Cardiac fibroblast (primary cell): ENCODE measurements at places on chromosomes 12 and 14.

DNA sequence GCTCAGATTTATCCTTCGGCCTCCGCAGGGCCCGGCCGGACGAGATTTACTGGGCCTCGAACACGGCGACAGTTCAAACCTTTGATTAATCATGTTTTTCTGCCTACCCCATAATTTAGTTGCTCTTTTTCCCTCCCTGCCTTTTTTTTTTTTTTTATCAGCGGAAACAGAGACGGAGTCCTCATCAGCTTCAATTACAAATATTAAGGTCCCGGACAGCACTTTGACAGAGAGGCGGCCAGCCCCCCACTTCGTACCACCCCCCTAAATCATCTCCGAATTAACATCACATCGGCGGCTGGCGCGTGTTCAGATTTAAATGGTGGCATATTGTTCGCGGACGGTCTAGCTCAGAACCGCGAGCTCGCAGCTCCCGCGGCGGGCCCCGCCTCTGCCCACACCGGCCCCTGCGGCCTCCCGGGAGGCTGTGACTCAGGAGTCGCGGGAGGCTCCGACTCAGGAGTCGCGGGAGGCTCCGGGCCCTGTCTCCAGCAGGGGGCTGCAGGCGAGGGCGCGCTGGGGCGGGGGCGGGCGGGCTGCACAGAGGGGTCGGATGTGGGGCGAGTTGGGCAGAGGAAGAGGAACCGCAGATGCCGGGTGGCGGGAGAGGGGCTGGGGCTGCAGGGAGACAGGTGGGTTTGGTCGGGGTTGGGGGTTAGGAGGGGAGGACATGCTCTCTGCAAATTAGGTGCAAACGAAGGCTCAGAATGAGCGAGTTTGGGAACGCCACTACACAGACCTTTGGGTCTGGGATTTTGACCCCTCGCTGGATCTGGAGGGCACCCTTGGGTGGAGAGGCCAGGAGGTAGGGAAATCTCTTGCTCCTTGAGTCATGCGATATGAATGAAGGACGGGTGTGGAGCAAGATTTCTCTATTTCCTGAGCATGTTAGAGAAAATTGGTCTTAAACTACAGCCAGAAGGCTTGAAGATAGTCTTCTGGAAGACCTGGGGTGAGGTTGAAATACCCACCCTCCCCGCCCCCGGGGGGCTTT, 19.6 kb upstream of the ATP5MC2 start:
- peak; percentile 52 for DNase-seq

DNA sequence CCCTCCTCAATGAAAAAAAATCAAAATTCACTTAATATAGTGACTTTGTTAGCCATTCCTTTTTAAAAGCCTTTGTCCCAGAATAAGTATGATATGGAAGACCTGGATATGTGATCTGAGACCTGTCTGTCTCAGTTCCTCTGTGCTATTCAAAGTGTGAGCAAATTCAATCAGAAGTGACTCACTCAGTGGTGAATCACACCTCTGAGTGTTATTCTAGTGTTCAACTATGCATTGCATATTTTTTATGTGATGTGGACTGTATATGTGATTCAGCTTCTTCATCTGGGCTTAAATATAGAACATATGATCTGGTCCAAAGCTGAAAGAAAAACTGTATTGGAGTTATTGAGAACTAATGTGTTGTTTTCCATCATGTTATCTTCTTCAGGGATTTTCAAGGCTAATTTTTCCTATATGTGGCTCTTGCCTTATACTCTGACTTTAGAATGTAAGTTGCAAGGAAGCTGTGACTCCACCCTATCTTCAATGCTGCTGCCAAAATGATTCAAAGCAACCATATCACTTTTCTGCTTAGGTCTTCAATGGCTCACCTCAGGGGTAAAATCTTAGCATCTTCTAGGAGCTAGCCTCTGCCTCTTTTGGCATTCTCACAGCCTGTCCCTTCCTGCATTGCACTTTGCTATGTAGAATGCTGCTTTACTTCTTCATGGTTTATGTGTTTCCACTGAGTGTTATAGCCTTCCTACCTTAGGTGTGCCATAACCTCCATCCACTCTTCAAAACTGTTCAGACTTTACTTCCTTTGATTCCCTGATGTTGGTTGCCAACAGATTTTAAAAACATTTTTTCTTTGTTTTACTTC, 169.8 kb downstream of the OTOGL start:
- DNase-seq = peak; percentile 87

- DNase-seq = no peak
Observed at GRCh38 chr12:4407136-4407535, 27.6 kb upstream of the FGF23 start.

DNA sequence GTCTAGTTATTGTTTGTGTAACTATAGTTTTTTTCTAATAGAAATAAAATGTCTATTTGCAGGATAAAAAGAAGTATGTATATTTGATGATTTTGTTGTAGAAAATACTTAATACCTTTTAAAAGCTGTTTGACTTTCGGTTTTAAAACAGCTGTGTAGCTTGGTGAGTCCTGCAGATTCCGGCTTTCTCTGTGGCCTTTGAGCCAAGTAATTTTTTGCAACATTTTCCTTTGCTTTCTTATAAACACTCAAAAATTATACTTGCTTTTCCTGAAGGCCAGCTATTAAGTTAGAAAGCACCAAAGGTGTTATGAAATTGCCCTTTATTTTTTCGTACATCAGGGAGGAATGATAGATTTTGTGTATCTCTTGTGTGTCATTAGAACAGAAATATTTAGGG, 63.6 kb downstream of the CRADD start:
- DNase-seq = peak; percentile 25

DNA sequence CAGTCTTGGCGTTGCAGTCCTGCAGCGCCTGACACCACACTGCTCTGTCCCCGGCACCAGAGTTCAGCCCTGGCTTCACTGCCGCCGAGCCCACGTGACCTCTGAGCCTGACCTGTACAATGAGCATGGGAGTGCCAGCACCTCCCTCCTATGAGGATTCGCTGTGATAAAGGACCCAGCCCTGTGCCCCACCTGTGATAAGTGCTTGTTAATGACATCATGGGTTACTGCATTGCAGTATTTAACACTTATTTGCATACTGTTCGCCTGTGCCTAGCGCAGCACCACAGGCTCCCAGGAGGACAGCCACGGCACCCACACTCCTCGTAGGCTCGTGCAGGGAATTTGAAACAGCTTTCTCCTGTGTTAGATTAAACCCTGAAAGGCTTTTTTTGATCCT, 118.2 kb upstream of the GSC start:
- no peak for DNase-seq

DNA sequence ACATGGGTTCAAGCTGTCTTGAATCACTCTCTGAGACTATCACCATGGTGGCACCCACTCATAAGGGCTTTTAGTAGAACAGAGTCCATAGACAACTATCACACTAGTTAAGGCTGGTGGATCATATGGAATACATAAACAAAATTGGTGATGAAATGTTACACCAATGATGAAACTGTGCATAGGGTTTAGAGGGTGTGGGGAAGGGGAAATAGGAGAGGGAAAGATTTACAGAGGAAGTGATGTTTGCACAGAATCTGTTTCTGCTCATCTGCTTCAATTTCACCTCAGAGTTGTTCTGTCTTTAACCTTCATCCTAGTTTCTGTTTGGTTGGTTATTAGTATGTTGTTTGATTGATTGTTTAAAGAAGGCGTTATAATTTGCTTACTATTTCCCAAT, 2.4 kb upstream of the RXYLT1 start:
- no peak for DNase-seq

DNA sequence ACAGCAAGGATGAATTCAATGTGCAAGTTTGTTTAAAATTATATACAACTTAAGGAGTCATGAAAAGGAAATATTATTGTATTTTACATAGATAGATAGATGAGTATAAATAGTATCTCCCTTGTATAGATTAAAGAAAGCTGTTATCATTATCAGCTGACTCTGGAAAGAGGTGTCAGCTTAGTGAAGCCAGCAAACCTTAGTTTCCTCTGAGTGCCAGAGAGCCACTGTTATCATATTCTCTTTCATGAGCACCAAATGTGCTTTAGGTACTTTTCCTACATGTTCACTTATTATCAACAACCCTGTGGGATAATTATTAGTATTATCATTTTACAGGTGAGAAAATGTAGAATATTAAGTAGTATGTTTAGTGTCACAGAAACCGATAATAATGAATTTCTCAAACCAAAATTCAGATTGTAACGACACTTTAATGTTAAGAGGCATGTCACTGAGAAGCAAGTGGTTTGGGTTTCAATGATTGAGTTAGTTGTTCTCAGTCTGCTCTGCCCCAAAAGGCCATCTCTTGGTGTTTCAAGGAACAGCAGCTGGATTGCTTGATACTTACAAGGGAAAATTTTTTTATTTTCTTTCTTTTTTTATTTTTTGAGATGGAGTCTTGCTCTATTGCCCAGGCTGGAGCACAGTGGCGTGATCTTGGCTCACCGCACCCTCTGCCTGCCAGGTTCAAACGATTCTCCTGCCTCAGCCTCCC, 53.7 kb downstream of the PLEKHA5 start:
- peak; percentile 60 for DNase-seq

DNA sequence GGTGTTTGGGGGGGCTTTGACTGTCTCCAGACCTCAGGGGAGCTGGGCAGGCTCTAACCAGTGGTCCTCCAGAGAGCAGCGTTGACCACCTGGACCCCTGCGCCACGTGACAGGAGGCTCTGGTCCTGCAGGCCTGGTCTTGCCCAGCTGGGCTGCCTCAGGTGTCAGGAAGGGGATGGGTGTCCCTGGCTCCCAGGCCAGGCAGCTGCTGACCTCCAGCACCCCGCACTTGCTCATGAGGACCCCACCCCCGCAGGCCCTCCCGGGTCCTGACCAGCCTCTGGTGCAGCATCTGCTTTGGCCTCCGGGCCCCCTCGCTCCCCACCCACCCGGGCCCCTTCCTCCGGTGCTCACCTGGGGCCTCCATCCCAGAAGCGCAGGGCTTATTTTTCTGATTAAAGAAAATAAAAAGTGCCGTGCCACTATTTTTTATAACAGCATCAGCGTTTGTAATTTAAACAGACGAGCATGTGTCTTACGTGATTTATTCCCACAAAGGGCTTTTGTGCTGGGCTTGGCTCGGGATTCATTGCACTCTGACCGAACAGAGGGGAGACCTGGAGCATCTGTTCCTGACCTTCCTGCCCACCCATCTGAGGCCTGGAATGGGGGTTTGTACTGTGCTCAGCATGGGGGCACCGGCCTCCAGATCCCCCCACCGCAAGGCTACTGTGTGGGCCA, 21.7 kb downstream of the FBRSL1 start:
- DNase-seq = no peak

DNA sequence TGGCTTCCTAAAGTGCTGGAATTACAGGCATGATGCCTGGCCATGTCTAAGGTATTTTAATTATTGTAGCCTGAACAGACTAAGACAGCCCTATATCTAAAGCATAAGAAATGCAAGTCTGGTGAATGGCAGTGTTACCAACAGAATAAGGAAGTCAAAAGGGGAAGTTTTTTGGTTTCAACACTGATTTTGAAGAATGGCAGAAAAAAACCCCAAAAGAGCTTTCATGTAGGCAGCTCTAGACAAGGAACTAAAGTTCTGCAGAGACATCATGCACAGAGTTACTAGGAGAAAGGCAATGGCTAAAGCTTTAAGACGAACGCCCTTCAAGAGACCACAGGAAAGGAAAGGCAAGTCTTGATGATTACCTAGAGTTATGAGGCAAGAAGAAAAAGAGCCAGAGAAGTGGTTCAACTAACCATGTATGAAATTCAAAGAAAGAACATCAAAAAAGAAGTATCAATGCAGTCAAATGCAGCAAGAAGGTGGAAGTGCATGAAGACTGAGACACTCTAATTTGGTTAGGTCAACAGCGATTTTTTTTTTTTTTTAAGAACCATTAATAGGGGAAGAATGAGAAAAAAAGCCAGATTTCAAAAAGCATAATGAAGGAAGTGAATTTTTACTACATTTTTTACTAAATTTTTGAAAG, 50.8 kb downstream of the RPS6KA5 start:
- DNase-seq = no peak

DNA sequence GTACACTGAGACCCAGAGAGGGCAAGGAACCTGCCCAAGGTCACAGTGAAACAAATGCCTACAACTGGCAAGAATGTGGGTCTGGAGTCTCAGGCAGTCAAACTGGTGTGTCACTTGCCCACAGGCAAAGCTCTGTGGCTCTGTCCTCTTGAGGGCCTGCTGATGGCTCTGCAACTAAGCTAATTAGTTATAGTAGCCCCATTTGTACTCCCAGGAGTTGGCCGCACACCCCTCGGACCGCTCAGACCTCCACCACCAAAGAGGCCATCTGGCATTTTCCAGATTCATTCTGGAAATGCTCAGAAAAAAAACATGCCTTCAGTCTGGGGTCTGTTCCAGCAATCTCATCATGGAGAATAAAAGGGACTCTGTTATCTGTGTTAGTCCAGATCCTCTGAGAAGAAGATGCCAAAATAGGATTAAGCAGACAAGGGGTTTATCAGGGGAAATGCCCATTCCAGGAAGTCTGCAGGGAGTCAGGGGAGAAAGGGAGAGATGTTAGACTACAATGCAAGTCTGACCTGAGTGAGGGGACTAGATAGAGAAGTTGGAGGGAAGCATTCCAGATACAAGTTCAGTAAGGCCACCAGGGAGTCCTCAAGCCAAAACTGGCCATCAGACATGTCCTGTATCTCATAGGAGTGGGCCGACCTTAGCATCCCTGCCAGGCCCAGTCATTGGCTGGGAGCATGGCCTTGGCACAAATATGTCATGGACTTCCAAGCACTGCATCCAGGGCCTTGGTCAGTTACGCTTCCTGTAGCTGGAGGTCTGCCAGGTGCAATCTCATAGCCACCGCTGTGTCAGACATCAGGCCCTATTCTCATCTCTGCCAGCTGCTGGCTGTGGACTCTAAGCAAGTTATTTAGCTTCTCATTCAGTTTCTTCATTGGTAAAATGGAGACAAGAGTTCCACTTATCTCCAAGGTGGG, 15.4 kb upstream of the OAS1 start:
- peak; percentile 43 for DNase-seq

DNA sequence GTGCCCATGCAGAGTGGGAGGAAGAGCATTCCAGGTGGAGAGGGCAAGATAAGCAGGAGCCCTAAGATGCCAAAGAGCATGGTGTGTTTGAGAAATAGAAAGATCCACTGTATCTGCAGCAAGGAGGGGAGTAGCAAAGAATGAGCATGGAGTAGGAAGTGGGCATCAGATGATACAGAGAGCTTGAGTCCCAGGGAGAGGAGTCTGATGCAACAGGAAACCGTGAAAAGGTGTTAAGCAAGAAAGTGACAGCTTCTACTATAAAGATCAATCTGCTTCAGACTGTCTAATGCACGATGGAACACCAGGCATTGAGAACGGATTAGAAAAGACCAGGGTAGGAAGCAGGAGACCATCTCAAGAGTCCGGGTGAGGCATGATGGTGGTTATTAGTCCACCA, 12.3 kb upstream of the GPRC5D start:
- DNase-seq = no peak

DNA sequence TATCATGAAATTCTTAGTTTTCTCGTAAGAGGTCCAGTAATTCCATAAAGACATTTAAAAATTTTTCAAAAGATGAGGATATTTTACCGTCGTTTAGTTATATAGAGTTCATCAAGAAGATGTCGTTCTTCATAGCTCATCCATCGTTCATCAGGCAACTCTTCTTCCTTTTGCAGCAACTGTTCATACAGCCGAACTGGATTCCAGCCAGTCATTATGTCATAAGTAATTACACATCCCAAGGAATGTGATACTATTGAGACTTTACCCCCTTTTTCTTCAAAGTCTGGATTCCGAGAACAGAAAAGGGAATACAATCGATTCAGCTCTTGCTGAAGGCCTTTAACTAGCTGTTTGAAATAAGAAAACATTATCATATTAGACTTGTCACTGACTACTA, 90.3 kb downstream of the DDHD1 start:
- DNase-seq = peak; percentile 82
